ENCODE measurements at places on chromosomes 1 and 21.

DNA sequence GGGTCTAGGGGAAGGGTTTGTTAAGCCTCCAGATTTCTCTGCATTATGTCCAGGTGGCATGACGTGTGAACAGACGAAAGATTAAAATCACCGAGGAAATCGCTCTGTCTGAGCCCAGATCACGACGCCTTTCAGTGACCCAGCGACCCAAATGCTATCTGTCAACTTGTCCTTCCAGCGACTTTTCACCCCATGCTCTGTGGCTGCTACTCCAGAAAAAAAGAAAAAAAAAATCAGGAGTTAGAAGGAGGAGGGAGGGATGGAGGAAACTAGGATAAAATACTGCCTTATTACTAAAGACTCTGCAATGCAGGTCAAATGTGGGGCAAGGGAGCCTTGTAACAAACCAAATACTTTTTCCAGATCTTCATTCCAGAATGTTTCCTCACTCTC, 352.0 kb downstream of the NUF2 start:
- no peak for DNase-seq

DNA sequence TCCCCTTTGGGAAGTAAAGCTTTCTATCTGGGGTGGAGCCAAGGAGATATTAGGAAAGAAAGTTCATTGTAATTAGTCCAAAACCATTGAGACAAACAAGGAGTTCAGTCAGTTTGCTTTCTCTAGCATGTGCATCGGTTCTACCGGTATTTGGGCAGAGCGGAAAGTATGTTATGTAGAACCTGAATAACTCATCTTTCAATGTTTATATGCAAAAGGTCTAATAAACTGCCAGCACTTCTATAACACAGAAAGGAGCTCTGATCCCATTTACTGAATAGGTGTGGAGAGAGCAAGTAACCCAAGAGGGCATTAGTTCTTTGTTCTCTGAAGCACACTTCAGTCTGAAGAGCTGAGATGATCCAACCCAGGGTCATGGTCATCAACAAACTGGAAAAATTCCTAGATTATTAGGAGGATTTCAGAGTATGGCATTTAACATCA, 3.5 kb downstream of the TGFB2 start:
- no peak for DNase-seq

DNA sequence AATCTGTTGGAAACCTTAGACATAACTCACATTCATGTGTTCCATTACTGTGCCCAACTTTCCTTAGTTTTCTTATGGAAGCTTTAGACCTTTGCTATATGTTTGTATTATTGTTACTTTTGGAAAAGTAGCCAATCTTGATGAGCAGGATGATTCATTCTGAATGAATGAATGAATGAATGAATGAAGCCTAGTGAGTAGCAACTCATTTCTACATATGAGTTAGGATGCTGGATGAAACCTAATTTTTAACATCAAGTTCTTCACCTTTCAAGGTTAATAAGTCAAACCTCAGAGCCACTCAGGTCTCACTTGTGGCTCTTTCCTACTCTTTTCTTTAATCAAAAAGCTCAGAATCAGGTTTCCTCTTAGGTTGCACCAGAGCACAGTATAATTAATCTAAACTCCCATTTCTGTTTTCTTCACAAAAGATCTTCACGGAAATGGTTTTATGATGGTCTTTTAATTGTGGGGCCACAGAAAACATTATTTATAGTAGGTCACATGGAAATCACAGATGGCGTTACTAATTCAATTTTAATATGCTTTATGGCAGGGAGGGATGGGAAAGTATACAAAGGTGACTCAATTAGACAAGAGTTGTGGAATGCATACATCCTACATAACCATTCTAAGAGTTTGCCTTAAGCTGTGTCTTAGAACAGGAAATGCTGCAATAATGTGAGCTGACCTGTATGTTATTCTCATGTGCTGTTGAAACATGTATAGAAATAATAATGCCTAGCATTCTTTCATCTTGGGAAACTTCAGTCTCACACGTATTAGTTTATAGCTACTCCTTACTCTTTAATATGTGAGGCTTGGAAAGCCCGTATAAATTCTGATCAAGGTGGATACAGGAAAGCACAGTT, 4.5 kb upstream of the DDX59 start:
- peak; percentile 26 for DNase-seq

DNA sequence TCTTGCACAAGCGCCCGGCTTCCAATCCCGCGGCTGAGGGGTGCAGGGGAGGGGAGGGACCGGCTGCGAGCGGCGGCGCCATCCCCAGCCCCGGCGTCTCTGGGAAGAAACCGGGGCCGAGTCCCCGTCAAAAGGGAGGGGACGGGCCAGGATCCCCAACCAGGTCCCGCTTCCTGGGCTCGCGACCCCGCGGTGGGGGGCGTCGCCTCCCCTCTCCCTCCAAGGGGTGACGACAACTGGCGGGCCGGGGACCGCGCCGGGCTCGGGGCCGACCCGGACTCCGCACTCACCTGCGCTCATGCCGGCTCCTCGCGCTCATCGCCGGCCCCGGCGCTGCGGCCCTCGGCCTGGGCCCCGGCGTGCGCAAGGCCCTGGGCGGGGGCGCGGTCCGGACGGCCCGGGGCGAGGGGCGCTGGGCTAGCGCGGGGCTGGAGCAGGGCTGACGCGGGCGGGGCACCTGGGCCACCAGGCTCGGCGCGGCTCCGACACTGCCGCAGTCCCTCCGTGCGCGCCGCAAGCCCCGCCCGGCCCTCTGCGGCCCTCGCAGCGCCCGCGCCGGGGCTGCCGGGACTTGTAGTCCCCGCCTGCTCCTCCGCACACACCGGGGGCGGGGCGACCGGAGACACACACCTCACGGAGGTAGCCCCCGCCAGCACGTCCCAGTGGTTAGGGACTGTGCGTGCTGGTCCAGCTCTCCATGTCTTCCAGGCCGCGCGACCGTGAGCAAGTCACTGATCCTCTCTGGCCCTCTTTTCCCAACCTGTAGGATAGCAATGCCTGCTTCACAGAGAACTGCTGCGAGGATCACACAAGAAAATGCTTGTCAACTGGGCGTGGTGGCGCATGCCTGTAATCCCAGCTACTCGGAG, at the start of gene ATP13A2:
Gene ATP13A2 (minus strand): TSS at position 490 of the 869 bp plus-strand sequence. CDS start 190 bp downstream, at position 300.
- no peak for DNase-seq

GRCh38 chr21:46454142-46454541, 4.5 kb upstream of the DIP2A start:
- DNase-seq = no peak

DNA sequence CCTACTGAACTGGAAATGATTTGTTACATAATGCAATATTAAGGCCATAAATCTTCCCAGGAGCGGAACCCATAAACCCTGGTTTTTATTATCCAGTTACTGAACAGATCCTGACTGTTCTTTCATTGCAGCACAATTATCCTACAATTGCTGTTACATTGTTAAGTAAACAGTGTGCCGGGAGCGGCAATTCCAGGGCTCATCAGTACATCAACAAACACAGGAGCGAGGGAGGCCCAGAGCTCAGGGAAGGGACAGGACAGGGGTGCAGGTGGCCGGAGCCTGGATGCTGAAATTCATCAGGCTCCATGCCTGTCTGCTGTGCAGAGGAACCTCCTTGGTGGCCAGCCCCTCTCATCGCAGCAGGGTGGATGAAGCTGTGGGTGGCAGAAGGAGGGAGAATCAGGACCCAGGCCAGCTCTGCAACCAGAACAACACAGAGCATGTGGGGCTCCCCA, 544.7 kb downstream of the NPHP4 start:
- no peak for DNase-seq

DNA sequence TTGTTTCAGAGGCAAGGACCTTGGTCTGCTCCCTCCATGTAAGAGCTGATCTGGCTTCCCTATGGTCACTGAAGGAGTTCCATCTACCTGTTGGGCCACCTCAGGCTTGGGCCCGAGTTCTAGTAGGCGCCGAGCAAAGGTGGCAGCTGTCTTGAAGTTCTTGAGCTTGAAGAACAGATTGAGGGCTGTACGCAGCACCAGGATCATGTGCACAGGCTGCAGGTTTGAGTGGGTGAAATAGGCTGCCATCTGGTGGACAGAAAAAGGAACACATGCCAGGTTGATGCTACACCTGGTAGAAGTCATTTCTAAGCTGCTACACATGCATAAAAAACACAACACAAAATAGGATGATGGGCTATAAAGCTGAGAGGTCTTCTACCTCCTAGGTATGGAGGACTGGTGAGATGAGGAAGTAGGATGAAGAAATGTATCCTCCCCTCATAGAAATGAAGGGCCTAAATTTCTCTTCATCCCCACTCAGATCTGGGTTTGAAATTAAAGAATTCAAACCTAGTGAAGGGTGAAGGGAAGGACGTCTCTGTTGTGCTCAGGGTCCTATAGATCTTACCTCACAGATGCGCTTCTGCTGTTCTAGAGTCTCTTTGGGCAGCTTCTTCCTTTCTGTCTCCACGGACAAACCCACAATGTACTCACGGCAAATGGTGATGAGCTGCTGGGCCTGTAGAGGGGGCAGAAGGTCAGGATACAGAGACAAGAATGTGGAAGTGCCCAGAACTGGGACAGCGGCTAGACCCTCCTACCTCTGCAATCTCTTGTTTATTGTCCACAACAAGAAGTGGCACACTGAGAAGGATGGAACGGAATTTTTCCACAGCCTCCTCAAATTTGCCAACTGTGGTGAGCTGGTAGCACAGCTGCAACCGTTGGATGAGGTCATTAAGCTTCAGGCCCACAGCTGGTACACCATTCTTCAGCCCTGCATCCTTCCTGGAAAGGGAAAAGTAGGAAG, 6.6 kb upstream of the PEX19 start:
- DNase-seq = peak; percentile 32

DNA sequence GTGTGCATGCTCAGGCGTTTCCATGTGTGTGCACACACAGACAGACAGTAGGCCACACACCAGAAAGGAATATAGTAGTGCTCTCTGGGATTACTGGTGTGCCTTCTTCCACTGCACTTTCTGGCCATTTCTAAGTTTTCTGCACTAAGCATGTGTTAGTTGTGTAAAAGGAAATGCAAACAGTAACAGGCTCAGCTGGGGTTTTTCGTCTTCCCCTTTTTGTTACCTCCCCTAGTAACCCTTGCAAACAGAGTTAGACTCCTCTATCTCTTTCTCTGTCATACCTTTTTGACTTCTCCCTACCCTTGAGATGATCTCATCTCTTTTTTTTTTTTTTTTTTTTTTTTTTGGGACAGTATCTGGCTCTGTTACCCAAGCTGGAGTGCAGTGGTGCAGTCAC, 196.3 kb downstream of the SDCCAG8 start:
- DNase-seq = no peak

GRCh38 chr1:171245458-171246064, 2.7 kb upstream of the FMO1 start:
- DNase-seq = no peak

GRCh38 chr1:100449477-100449876, 88.5 kb upstream of the GPR88 start:
- no peak for DNase-seq

GRCh38 chr1:26378088-26378878, 5.7 kb upstream of the ZNF683 start:
- peak; percentile 92 for DNase-seq

GRCh38 chr1:224052772-224053171, 61.1 kb upstream of the FBXO28 start:
- DNase-seq = no peak

DNA sequence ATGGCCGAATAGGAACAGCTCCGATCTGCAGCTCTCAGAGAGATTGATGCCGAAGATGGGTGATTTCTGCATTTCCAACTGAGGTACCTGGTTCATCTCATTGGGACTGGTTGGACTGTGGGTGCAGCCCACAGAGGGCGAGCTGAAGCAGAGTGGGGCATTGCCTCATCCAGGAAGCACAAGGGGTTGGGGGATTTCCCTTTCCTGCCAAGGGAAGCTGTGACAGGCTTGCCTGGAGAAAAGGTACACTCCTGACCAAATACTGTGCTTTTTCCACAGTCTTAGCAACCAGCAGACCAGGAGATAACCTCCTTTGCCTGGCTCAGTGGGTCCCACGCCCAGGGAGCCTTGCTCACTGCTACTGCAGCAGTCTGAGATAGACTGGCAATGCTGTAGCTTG, 66.9 kb downstream of the HSD3B1 start:
- no peak for DNase-seq

DNA sequence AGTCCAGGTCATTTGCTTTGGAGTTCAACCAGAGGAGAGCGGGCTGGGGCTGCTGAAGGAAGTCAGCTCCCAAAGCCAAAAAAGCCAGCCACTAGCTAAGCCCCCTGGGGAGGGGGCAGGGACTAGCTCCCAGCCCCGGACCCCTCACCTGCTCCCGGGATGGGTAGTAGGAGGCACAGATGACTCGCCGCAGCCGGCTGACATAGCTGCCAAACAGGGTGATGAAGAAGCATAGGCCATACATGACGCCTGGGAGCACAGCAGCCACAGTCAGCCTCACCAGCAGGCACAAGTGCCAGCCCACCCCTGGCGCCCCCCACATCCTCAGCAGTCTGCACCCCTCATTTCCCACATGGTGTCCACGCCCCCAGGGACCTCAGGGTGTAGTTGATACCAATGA, 7.4 kb downstream of the DCST2 start:
- DNase-seq = no peak

- DNase-seq = no peak
Observed at GRCh38 chr21:44611551-44611950, 328 bp upstream of the KRTAP10-8 start.

DNA sequence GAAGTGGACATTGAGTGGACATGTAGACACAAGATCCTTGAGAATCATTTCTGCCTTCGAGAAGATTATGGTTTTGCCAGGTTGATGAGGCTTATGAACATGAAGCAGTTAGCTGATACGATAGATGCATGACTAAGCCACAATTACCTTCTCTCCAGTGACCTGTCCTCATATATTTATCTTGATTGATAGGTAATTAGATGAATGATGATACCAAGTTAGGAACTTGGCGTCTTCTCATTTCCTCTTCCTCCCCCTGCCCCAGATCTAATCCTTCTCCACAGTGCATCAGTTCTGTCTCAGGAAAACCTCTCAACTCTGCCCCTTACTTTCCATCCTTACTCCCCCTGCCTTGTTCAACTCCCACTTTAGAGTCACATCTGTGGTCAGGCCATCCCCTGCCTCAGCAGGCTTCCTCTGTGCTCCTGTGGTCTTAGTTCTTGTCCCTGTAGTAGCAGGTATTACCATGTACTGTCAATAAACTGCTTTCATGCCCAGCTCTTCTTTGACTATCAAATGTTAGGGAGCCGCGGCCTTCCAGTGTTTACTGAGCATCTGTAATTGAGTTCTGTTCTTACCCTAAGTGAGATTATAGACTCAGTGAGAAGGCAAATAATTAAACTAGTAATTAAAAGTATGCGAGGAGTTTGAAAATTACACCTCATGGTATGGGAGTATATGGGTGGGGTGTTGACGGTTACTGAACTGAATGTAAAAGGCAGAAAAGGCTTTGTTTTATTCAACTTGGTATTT, 5.1 kb downstream of the ST6GALNAC3 start:
- no peak for DNase-seq

DNA sequence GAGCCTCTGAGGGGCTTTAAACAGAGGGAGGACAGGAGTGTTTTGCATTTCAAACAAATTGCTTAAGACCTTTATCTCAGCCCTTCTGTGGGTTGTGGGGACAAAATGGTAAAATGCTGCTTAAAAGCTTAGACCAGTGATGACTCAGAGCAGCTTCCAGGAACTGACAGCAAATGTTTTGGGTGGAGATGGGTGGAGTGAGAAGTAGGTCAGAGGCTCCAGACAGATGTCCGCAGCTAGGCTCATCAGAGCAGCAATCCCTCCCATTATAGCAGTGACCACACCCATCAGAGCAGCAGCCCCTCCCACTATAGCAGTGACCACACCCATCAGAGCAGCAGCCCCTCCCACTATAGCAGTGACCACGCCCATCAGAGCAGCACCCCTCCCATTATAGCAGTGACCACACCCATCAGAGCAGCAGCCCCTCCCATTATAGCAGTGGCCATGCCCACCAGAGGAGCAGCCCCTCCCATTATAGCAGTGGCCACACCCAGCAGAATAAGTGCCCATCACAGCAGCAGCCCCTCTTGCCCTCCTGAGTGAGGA, 532.2 kb downstream of the MATN1 start:
- no peak for DNase-seq

Data from AG04450 (cell line).